ENCODE measurements at places on chromosomes 1 and 21.

DNA sequence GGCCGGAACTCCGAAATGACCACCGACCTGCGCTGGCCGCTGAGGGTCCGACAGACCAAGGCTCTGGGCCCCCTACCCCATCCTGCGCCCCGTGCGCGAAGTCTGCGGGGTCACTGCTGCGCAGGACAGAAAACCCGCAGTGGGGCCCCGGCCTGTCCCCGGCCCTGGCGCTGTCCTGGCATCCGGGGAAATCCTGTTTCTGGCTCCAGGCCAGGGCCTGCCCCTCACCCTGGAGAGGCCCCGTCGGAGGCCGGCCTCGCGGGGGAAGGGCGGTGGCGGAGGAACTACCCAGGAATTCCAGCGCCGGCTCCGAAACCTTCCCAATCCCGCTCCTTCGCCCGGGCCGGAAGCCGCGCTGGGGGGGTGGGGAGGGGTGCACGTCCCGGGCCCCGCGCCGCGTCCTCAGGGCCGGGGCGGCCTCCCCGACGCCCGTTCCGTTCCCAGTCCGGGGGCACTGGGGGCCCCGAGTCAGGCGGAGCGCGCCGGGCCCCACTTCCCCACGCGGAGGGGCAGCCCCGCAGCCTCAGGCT, 77.0 kb downstream of the MORN1 start:
- peak; percentile 61 for DNase-seq
- H3K4me3 ChIP-seq = peak overlapping the region; percentile 13
- no peaks in the 10 kb centered on the region for H3K27me3 ChIP-seq
- peak overlapping the region; percentile 76 for H3K27ac ChIP-seq

GRCh38 chr1:2099886-2100779, 49.9 kb downstream of the PRKCZ start:
- H3K27me3 ChIP-seq = no peaks in the 10 kb centered on the region
- no peak overlapping the region for H3K27ac ChIP-seq
- no peaks in the 10 kb centered on the region for H3K4me1 ChIP-seq
- DNase-seq = no peak
- no peak overlapping the region for H3K4me3 ChIP-seq
- no peaks in the 10 kb centered on the region for H3K36me3 ChIP-seq

GRCh38 chr21:32303385-32303784, 4.7 kb downstream of the MRAP start:
- no peak overlapping the region for H3K27ac ChIP-seq
- DNase-seq = no peak
- H3K4me3 ChIP-seq = no peak overlapping the region
- H3K36me3 ChIP-seq = peaks cover under 1% of the 10 kb centered on the region
- H3K4me1 ChIP-seq = no peaks in the 10 kb centered on the region

GRCh38 chr1:65694933-65695332, 97.8 kb upstream of the PDE4B start:
- H3K27me3 ChIP-seq = no peaks in the 10 kb centered on the region
- H3K4me3 ChIP-seq = no peak overlapping the region
- H3K27ac ChIP-seq = no peak overlapping the region
- H3K36me3 ChIP-seq = no peaks in the 10 kb centered on the region

- H3K27me3 ChIP-seq = no peaks in the 10 kb centered on the region
- H3K4me3 ChIP-seq = no peak overlapping the region
- H3K27ac ChIP-seq = no peak overlapping the region
- H3K4me1 ChIP-seq = no peaks in the 10 kb centered on the region
Measured at GRCh38 chr1:174700314-174700713, 252.6 kb downstream of the GPR52 start.

- peak; percentile 59 for DNase-seq
- H3K27ac ChIP-seq = no peak overlapping the region
- peak overlapping the region; percentile 20 for H3K4me3 ChIP-seq
- H3K36me3 ChIP-seq = no peaks in the 10 kb centered on the region
- peaks cover 5% of the 10 kb centered on the region for H3K27me3 ChIP-seq
Measured at GRCh38 chr1:233328142-233328921, 808 bp downstream of the MAP3K21 start.

DNA sequence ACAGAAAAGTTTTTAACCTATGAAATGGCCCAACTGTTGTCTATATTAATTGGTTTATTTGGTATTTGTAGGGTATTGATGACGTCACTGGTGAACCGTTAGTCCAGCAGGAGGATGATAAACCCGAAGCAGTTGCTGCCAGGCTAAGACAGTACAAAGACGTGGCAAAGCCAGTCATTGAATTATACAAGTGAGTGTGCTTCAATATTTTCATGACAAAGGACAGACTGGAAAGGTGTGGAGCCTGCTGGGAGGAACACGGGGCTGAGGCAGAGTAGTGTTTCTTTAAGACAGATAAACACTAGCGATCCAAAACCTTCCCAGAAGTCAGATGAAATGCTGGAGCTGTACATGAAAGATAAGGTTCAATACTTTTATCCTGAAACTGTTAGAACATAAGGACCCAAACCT, 76.7 kb downstream of the AK4 start:
- no peak overlapping the region for H3K27ac ChIP-seq
- DNase-seq = no peak
- H3K4me1 ChIP-seq = no peaks in the 10 kb centered on the region
- peaks cover 2% of the 10 kb centered on the region for H3K27me3 ChIP-seq

GRCh38 chr1:217569021-217569420, 61.9 kb downstream of the GPATCH2 start:
- H3K4me3 ChIP-seq = no peak overlapping the region
- H3K27ac ChIP-seq = no peak overlapping the region
- H3K4me1 ChIP-seq = no peaks in the 10 kb centered on the region
- DNase-seq = no peak

- no peak for DNase-seq
- no peaks in the 10 kb centered on the region for H3K27me3 ChIP-seq
- peaks cover 13% of the 10 kb centered on the region for H3K4me1 ChIP-seq
- no peak overlapping the region for H3K4me3 ChIP-seq
- peaks cover 37% of the 10 kb centered on the region for H3K36me3 ChIP-seq
Measured at GRCh38 chr1:113793878-113794834, 18.1 kb downstream of the RSBN1 start.

DNA sequence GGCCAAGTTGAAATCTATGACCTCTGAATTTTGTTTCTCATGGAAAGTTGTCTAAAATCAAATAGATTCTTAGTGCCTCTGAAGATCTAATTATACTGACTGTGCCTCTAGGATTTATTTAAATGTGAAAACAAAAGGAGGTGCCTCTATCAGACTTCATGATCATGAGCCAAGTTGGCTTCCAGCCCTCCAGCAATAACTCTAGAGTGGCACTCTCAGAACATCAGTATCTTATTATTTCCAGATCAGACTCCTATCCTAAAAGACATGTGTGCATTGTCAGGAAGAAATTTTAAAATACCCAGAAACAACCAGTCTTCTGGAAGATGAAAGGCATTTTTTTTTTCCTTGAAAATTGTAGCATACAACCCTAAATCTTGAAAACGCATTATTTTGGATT, 368.0 kb downstream of the PDE4B start:
- H3K36me3 ChIP-seq = no peaks in the 10 kb centered on the region
- no peaks in the 10 kb centered on the region for H3K4me1 ChIP-seq
- H3K4me3 ChIP-seq = no peak overlapping the region
- H3K27ac ChIP-seq = no peak overlapping the region
- DNase-seq = no peak
- no peaks in the 10 kb centered on the region for H3K27me3 ChIP-seq

DNA sequence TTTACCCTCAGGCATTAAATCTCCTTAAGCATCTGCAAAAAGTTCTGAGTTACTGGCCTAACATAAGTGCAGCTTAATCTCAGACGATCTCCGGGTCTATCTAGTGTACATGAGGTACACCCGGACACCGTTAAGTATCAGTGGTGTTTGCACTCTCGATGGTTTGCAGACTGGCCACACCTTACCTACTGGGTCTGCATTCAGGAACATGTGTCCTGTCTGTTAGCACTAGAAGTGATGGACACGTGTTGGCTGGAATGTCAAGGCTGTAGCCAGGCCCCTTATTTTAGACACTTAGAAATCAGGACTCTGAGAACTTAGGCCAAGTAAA, 783 bp upstream of the AGL start:
- peaks cover 11% of the 10 kb centered on the region for H3K4me1 ChIP-seq
- H3K27ac ChIP-seq = peak overlapping the region; percentile 63

DNA sequence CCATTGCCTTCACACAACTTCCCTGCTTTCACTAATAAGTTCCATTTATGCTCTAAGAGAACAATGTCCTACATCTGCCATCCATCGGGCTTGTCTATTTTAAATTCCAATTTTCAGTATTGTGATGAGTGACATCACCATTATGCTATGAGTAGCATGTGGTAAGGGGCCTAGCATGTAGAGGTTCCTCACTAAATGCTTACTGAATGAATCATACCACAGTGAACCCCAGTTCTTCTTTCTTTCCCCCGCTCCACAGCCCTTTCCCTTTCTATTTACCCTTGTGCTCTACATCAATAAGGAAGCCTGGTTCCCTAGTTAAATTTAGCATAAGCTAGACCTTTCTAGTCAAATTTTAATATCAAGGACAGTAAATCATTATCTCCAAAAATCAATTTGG, 195.0 kb upstream of the RGS18 start:
- DNase-seq = no peak
- no peaks in the 10 kb centered on the region for H3K36me3 ChIP-seq
- H3K4me1 ChIP-seq = no peaks in the 10 kb centered on the region
- H3K4me3 ChIP-seq = no peak overlapping the region
- no peaks in the 10 kb centered on the region for H3K27me3 ChIP-seq

- no peaks in the 10 kb centered on the region for H3K27me3 ChIP-seq
- no peak overlapping the region for H3K27ac ChIP-seq
- H3K4me1 ChIP-seq = no peaks in the 10 kb centered on the region
- H3K36me3 ChIP-seq = no peaks in the 10 kb centered on the region
Measured at GRCh38 chr1:247865416-247865815, 8.4 kb downstream of the TRIM58 start.

- no peaks in the 10 kb centered on the region for H3K27me3 ChIP-seq
- no peak overlapping the region for H3K27ac ChIP-seq
- no peak overlapping the region for H3K4me3 ChIP-seq
Measured at GRCh38 chr1:241767737-241768136, 80.3 kb upstream of the EXO1 start.

- H3K27ac ChIP-seq = no peak overlapping the region
- H3K4me1 ChIP-seq = peaks cover 43% of the 10 kb centered on the region
- H3K27me3 ChIP-seq = no peaks in the 10 kb centered on the region
- no peaks in the 10 kb centered on the region for H3K36me3 ChIP-seq
- no peak overlapping the region for H3K4me3 ChIP-seq
Measured at GRCh38 chr1:91811363-91812025, 74.5 kb downstream of the TGFBR3 start.

DNA sequence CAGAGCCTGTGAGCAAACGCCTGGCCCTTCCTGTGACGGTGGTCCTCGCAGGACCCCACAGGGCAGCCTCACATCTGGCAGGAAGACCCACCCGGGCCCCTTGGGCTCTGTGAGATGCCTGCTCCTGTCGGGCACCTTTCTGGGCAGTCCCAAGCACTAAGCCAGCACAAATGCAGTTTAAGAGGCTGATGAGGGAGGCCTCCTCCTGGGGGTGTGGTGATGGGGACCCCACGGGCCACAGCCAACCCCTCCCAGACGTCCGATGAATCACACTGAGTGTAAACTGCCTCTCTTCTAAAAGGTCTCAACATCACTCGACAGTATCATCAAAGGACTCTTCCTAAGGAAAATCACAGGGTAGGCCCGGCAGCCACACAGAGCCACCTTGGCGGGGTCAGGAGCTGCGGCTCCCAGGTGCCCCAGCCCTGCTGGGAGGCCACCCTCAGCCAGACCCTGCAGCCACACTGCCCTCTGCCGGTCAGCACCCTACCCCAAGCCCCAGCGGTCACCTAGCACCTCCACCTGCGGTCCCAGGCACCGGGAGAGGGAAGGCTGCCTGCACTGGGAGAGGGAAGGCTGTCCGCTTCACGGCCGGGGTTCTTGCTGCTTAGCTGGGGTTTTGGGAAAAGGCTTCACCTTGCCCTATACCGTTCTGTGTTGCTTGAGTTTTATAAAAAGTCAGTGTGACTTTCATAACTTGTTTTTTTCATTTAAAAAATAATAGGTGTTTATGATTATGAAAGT, 3.9 kb upstream of the PRKCZ start:
- peaks cover 17% of the 10 kb centered on the region for H3K27me3 ChIP-seq
- H3K36me3 ChIP-seq = no peaks in the 10 kb centered on the region
- no peak overlapping the region for H3K4me3 ChIP-seq
- no peak overlapping the region for H3K27ac ChIP-seq
- peaks cover 30% of the 10 kb centered on the region for H3K4me1 ChIP-seq

- H3K36me3 ChIP-seq = no peaks in the 10 kb centered on the region
- no peak overlapping the region for H3K4me3 ChIP-seq
- no peak for DNase-seq
- no peak overlapping the region for H3K27ac ChIP-seq
- H3K4me1 ChIP-seq = no peaks in the 10 kb centered on the region
Measured at GRCh38 chr1:39981945-39982344, 27.0 kb downstream of the MFSD2A start.

- H3K36me3 ChIP-seq = no peaks in the 10 kb centered on the region
- H3K4me1 ChIP-seq = no peaks in the 10 kb centered on the region
- no peak overlapping the region for H3K4me3 ChIP-seq
- H3K27me3 ChIP-seq = no peaks in the 10 kb centered on the region
- H3K27ac ChIP-seq = no peak overlapping the region
Measured at GRCh38 chr1:117594261-117594990, 11.4 kb upstream of the TENT5C start.

GRCh38 chr1:234435620-234436019, 43.4 kb downstream of the TARBP1 start:
- H3K27ac ChIP-seq = no peak overlapping the region
- no peak overlapping the region for H3K4me3 ChIP-seq
- no peaks in the 10 kb centered on the region for H3K4me1 ChIP-seq
- DNase-seq = no peak
- H3K36me3 ChIP-seq = peaks cover 18% of the 10 kb centered on the region

- H3K4me1 ChIP-seq = no peaks in the 10 kb centered on the region
- H3K27me3 ChIP-seq = no peaks in the 10 kb centered on the region
- no peak for DNase-seq
- H3K27ac ChIP-seq = no peak overlapping the region
Measured at GRCh38 chr1:197683280-197683679, 92.0 kb downstream of the DENND1B start.

DNA sequence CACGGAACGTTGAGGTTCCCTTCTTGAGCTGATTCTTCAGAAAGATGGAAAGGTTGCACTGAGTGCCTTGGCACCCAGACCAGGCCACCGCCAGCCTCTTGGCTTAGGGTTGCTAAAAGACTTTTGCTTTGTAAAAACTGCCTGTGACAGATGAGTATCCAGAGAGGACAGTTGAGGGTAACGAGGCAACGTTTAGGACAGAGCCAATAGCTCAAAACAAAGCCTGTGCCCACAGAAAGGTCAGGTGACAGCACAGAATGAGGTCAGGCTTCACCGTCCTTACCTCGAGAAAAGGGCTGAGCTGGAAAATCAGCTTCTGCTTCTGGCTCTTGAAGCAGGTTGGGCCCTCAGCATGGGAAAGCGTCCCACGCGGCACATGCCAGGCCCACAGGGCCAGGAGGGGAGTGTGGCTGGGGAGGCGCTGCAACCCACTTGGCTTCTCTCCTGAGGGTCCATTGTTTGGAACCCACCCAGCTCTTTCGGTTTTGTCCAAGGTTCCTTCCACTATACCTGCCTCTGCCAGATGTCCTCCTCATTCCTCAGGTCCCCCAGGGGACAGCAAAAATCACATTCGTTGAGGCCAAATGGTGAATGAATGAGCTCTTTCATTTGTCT, 55.5 kb downstream of the SCCPDH start:
- H3K4me1 ChIP-seq = peaks cover 13% of the 10 kb centered on the region
- no peaks in the 10 kb centered on the region for H3K36me3 ChIP-seq
- no peak overlapping the region for H3K27ac ChIP-seq
- no peaks in the 10 kb centered on the region for H3K27me3 ChIP-seq
- H3K4me3 ChIP-seq = no peak overlapping the region
- DNase-seq = no peak

- no peaks in the 10 kb centered on the region for H3K36me3 ChIP-seq
- no peak for DNase-seq
- no peaks in the 10 kb centered on the region for H3K27me3 ChIP-seq
Measured at GRCh38 chr1:116957646-116958045, 43.9 kb upstream of the CD101 start.

Measured in natural killer cell (primary cell).